Neural crest cell (in vitro differentiated cells): ENCODE measurements at places on chromosomes 1 and 21.

DNA sequence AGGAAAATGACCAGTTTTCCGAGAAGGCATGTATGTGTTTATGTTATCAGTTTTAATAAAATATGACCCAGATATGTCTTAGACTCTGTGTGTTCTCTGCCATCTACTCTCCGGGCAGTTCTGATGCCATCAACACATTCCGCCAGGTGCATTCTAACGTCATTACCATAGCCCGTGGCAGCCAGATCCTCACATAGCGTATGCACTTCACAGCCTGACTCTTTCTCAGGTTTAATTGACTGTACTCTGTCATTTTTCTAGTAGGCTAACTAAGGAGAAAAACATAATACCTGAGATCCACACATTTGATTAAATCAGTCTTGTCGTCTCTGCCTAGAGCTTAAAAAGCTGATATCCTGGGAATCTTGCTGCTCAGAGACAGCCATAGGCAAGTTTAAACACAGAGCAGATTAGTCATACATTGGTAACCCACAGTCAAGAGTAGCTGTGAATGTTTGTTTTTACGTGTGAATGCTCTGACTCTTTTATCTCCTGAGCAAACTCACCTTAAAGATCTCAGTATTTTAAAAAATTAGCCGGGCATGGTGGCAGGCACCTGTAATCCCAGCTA lies 175.9 kb downstream of the GREM2 start:
- no peak for DNase-seq

- DNase-seq: no peak
Measured at GRCh38 chr1:3942416-3943122, 42.5 kb upstream of the C1orf174 start.

GRCh38 chr1:160133990-160134770 lies 17.2 kb upstream of the ATP1A4 start:
- no peak for DNase-seq

DNA sequence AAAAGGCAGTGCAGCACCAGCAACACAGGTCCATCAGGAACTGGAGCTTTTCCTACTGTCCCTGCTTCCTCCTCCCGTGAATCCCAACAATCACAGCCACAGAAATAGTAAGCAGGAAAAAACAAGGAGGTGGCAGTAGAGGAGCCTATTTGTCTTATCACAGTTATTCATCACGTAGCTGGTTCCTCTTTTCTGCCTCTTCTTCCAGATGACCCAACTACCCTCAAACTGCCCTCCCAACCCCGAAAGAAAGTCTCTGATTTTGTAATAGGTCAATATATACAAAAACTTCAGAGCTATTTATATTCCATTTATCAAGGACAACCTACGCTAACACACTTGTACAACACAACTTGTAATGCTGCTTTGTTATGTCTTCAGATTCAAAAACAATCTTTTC lies 21.4 kb downstream of the GNB1 start:
- DNase-seq: no peak

DNA sequence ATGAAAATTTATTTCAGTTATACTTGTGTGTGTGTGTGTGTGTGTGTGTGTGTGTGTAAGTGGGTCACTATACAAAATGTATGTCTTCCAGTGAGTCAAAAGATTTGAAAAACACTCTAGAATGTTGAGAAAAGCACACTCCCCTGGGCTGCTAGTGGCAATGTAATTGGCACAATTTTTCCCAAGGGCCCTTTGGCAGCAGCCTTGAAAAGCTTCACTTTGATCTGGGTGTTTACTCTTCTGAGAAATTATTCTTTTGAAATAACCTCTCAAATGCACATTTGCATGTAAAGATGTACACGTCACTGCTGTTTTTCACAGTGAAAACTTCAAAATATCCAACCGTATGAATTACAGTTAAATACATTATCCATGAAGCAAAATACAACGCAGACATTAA lies 22.1 kb upstream of the SLC44A3 start:
- no peak for DNase-seq

- peak; percentile 55 for DNase-seq
Measured at GRCh38 chr1:154352581-154353459, 27.5 kb downstream of the ATP8B2 start.

- no peak for DNase-seq
Measured at GRCh38 chr1:100051893-100052292, 80.8 kb downstream of the SASS6 start.

DNA sequence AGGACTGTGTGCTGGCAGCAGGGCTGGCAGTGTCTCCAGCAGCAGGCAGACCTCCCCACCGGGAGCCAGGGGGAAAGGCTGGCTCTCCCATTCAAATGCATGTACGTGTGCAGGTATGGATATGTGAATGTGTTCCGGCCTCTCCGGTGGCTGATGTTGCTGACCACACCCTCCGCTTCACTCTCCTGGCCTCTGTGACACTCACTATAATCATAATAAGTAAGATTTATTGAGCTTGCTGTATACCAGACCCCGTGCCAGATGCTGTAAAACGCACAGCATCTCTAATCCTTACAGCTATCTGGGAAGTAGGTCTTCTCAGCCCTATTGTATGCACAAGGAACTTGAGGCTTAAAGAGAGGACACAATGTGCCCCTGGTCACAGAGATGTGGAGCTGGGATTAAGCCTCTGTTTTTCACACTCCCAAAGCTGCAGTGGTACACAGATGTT lies 20.5 kb upstream of the ARTN start:
- no peak for DNase-seq

DNA sequence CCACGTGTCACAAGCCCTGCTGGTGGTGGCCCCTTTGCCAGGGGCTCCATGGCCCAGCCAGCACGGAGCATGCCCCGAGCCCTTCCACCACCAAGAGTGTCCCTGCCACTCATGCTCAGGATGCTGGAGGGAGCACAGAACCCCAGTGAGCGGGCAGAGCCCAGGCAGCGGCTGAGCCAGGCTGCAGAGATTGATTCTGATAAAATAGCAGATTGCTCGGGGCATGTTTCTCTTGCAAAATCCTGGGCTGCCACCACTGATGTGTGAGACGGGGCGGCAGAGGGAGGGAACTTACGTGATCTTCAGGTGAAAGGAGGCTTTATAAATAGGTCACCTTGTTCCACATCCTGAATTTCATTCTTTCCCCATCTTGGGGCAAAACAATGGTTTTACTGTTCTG lies 53.2 kb downstream of the SPSB1 start:
- no peak for DNase-seq

DNA sequence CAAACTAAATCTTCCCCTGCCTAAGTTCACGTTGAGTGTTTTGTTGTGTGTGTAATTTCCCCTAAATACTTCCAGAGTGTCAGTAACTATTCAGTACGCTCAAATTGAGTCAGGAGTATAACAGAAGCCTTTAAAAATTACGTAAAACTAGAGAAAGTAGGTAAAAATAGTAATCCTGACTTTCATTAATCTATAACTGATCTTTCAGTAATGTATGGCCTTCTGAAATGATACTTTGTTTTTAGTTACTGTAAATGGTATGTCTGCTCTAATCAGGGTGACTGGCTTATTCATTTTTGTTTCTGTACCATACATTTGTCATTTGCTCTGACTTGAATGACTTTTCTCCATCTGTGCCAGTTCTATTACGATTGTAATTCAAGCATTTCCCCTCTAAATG lies 29.4 kb downstream of the MIER1 start:
- DNase-seq: no peak

- DNase-seq: no peak
Measured at GRCh38 chr21:38242061-38242460, 14.7 kb upstream of the KCNJ15 start.

- no peak for DNase-seq
Measured at GRCh38 chr1:227735539-227736285, 477 bp downstream of the SNAP47 start.

DNA sequence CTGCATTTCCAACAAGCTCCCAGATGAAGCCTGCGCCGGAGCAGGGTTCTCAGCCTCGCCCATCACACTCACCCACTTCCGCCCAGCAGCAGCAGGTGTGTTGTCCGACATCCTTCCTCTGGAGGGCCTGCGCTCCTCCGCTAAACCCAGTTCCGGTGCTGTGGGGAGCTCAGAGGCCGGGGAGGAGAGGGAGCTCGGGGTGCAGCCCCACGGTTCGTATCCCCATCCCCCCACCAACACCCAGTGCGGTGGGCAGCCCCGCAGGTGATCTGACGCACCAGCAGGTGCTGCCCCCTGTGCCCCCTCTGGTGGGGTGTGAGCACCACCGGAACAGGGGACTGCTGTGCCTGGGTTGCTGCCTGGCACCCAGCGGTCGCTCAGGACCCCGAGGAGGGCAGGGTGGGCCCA lies 3.4 kb upstream of the PEX10 start:
- no peak for DNase-seq

GRCh38 chr1:67371043-67371442 lies 59.2 kb downstream of the SERBP1 start:
- DNase-seq: no peak

- DNase-seq: no peak
Measured at GRCh38 chr1:156591181-156591431, 470 bp upstream of the NAXE start.

DNA sequence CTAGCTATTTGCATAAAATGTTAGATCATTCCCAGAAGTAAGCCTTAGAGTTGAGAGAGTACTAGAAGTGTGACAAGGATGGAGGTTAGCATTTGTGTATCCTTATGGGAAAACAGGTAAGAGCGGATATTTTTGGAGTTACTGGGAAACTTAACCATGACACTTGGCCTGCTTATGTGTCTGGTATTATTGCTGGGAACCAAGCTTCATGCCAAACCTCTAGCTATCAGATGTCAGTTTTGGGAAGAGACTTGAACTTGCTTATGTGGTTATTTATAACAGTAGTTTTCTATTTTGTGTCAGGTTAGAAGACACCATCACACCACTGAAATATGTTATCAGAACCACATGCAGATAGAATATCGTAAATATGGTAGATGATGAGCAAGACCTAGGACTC lies 230.3 kb upstream of the SGIP1 start:
- no peak for DNase-seq

DNA sequence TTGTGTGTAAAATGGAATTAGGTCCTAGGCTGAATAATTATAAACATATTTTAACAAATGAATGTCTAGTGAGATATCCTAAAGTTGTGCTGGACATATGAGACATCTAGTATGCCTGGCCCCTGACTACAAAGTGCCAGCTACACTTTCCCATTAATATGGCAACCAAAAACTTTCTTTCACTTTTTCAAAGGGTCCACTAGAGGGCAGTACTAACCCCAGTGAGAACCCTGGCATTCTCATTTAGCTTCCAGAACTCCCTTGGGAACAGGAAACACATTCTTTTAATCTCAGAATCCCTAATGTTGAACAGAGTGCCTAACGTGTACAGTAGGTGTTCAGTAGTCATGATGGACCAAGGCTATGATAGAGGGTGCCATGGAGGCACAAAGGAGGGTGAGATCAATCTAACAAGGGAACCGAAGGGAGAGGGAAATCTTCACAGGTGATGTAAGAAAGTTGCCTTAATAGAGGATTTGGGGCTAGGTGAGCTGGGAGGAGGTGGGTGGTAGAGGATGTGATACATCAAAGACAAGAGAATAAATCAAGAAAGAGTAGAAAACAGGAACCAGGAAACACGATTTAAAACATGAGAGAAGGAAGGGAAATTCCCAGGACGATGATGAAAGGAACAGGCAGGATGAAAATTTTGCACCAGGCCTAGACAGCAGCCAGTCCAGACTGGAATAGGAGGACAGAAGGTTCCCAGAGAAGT lies 41.6 kb downstream of the NSL1 start:
- no peak for DNase-seq

DNA sequence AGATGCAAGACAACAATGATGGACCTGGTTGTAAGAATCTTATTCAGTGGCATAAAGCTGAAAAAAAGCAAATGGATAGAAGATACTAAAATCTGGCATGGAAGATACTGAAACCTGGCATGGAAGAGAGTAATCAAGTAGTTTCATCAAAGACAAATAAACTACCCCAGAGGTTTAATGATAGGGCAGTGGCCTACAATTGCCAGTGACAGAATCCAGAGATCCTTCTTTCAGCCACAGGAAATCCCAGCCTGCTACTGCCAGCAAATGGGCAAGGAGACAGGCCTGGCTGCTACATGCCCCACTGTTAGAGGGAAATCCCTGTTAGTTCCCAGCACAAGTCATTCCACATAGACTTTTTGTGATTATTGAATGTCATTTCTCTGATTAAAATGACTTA lies 409.4 kb downstream of the VAV3 start:
- no peak for DNase-seq

DNA sequence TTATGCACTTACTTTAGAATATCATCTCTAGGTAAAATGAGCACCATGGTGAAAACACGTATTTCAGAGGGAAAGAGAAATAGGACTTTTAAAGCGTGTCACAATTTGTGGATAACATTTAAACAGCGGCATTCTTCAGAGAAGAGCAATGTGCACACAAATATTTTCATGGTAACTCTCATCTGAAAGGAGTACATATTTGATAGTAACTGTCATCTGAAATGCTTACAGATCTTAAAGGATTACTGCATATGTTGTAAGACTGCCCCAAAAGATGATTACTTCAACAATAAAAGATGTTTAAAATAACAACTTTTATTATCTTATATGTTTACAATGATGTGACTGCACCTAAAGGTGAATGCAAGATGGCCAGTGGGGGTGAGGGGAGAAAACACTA lies 408.8 kb downstream of the PLA2G4A start:
- no peak for DNase-seq

DNA sequence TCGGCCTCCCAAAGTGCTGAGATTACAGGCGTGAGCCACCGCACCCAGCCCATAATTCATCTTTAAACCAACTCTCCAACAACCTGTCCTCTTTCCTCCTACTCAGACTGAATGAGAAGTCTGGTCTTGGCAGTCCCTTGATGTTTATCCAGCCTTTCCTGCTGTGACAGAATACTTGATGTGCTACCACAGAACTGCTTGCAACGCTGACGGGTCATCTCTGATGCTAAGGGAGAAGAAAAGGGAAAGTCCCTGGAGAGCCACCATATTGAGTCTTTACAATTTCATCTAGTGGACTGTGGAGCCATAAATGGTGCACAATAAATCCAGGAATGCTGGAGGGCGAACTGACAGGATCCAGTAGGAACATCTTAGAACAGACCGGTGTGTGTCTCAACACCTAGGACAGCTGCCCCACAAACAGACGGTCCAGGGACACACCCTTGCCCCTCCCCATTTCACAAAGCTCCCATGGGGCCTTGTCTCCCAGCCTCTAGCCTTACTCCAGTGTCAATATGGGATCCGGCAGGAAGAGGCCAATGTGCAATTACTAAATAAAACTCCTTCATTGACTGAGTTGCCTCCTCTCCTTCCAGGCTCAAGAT lies 30.7 kb downstream of the JAK1 start:
- no peak for DNase-seq

- DNase-seq: no peak
Measured at GRCh38 chr1:162276493-162276892, 100.2 kb downstream of the SPATA46 start.

- DNase-seq: no peak
Measured at GRCh38 chr1:181043025-181043888, 9.5 kb downstream of the MR1 start.
